ENCODE measurements at places on chromosomes 13 and 19.

DNA sequence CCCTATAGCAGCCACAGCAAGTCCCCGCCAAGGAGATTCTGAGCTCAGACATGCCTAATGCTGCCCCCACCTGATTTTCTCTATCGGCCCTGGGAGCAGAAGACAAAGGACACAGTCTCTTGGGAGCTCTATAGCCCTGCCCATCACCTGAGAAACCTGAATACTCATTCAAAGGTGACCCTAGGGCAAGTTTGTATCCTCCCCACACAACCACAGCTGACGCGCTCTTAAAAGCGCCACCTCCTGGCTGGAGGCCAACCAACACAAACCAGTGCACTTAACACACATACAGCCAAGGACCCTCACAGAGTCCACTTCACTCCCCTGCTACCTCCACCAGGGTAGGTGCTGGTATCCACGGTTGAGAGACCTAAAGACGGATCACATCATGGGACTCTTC is 8.8 kb upstream of the IGFL4 start:
- no peak for DNase-seq

GRCh38 chr13:48579165-48579918 is 46.5 kb upstream of the RCBTB2 start:
- DNase-seq = no peak

DNA sequence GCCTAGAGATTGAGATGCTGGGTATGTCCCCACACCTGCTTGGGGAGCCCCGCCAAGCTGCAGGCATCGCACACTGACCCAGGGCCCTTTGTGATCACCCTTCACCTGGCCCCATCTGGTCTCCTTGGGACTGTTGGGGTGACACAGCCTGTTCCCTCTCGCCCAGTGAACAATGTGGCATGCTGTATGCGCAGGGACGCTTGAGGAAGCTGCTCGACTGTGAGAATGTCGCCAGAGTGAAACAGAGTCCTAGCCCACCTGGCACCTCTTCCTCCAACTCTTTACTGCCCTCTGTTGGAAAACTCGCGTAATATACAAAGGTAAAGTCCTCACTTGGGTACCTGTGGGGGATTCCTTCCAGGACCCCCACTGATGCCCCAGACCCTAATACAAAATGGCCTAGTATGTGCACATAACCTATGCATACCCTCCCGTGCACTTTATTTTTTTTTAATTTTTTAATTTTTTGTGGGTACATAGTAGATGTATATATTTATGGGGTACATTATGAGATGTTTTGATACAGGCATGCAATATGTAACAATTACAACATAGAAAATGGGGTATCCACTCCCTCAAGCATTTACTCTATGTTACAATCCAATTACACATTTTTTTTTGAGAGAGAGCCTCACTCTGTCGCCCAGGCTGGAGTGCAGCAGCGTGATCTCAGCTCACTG is 9.0 kb downstream of the BLOC1S3 start:
- no peak for DNase-seq

GRCh38 chr19:41925208-41926003 is 2.8 kb downstream of the ERFL start:
- no peak for DNase-seq

GRCh38 chr13:111232191-111232590 is 88.3 kb upstream of the TEX29 start:
- DNase-seq = no peak

DNA sequence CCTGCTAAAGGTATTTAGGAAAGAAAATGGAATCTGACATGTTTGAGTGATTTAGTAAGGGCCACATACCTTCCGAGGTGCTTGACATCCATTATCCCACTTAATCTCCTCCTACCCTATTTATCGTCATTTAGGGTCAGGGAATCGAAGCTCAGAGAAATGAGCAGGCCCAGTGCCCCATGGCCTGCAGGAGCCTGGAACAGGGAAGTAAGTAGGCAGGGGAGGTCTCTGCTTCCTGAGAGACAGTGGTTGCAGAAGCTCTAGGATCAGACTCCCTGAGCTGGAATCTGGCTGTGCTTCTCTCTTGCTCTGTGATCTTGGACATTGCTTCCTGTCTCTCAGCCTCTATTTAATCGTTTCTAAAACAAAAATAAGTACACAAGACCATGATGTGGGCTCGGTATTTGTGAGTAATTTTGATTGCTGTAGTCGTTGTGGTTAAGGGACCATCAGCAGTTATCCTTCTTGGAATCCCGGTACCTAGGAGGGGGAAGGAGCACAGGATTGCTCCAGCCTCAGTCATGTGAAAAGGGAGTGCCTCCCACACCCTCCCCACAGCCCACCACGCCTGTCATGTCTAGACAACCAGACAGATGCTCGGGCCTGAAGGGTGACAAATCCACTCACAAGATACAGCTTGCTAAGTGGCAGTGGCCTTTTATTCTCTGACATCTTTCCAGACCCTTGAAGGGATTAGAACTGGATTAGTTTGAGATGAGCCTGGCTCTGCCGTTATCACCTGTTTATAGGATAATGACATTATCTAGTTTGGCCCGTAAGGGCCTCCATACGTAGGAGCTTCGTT is 169.2 kb upstream of the TSHZ3 start:
- no peak for DNase-seq

- no peak for DNase-seq
Measured at GRCh38 chr19:29564574-29565005, 38.8 kb downstream of the VSTM2B start.

DNA sequence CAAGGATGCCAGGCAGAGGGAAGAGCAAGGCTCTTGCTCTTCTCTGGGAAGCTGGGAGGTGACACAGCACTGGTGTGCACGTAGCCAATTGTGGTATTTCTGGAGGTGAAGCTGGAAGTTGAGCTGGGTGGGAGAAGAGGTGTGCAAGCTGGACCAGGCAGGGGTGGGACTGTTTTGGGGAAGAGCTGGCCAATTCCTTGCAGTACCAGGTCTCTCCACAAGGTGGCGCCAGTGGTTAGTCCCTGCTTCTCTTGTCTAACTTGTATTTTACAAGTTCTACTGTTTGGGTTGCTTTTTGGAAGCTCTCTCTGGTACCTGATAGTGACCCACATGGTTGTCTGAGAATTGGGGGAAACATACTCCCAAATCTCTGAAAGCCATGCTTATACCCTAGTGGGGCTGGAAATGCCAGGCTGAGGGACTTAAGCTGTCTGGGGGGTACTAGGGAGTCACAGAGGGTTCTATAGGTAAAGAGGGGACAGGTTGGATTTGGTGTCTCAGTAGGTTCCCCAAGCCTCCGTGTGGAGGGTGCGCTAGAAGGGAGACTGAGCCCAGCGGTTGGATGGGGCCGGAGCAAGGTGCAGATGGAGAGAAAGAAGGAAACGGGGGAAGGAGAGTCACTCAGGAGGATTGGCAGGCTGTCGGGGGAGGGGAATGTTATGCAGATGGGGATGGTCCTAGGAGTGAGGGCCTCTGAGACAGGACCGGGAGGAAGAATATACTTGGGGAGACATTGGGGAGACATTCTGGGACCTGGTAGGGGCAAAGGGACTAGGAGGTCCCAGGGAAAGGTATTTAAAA is 3.0 kb downstream of the HPN start:
- DNase-seq = no peak

Measured in fibroblast of skin of left biceps (primary cell).